K562 (cell line): ENCODE measurements at places on chromosomes 16 and 17.

GRCh38 chr17:45092911-45093430 lies 31.9 kb downstream of the NMT1 start:
- DNase-seq, result no peak

DNA sequence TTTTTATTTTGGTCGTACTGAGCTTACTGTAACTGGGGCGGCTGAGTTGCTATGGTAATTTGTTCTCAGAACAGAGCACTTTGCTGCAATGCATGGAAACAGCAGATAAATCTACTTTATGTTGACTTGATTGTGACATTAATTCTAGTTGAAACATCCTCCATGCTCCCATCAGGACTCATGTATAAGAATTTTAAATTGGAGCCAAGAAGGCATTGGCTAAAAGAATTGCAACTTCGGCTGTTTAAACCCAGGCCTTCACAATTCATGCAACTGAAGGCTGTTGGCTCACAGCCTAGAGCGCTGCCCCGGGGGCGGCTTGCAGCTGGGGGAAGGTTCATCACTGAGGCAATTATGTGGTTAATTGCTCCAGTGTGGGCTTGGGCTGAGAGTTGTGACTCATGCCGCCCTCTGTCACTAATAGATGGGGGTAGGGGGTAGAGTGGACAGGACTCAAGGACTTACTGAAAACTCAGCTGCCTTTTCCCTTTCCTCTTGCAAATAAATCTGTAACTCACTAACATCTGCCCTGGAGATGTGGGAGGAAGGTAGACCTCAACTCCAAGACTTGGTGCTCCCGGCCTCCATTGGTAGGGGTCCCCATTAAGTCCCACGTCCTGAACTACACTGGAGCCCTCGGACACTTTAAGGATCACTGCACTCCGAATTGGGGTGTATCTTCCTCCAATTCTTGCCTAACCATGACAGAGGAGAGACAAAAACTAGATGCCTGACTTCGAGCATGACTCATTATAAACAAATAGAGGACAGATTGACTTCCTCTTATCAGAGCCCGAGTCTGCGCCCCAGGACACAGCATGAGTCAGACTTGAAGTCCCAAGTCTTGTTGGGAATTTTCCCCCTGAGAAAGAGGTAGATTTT lies 37.5 kb downstream of the ERCC4 start:
- DNase-seq, result peak; percentile 32

GRCh38 chr17:18015593-18015992 lies 23.4 kb downstream of the ATPAF2 start:
- no peak for DNase-seq

DNA sequence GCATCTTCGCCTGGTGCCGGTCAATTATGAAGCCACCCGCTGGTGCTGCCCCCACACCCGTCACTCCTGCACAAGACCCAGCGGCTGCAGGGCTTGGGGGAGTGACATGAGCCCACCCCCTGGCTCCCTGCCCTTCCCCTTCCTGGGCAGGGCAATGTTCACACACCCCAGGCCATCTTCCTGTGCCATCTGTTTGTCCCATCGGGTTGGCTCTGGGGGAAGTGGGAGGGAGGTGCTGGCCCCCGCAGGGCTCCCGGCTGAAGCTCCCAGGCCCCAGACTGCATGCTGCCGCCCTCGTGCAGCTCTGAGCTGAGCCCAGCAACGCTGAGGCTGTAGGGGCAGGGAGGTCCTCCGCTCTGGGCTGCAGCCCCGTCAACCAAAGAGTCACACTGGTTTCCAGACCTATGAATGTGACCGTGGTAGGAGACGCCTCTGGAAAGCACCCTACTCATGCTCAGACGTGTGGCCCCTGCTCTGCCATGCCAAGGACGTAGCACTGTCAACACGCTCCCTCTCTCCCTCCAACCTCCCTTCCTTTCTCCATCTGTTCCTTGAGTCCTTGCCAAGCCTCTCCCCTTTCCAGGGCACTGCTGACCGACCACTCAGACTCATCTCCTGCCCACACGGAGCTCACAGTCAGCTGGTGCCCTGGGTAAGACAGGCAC lies 140.4 kb downstream of the ENGASE start:
- no peak for DNase-seq

- no peak for DNase-seq
Measured at GRCh38 chr16:49763826-49764225, 92.1 kb downstream of the ZNF423 start.

- no peak for DNase-seq
Measured at GRCh38 chr17:44216694-44217093, 2.8 kb downstream of the UBTF start.

GRCh38 chr16:88061346-88062110 lies 110.3 kb downstream of the BANP start:
- no peak for DNase-seq

- peak; percentile 76 for DNase-seq
Measured at GRCh38 chr17:45316434-45317110, at the start of gene MAP3K14. Gene MAP3K14 (minus strand): TSS chr17:45317020. CDS start chr17:45290745, 26,275 bp downstream.

- no peak for DNase-seq
Measured at GRCh38 chr17:4601326-4601725, 17.0 kb downstream of the SMTNL2 start.

GRCh38 chr17:83069931-83070742 lies 9.3 kb upstream of the METRNL start:
- no peak for DNase-seq

DNA sequence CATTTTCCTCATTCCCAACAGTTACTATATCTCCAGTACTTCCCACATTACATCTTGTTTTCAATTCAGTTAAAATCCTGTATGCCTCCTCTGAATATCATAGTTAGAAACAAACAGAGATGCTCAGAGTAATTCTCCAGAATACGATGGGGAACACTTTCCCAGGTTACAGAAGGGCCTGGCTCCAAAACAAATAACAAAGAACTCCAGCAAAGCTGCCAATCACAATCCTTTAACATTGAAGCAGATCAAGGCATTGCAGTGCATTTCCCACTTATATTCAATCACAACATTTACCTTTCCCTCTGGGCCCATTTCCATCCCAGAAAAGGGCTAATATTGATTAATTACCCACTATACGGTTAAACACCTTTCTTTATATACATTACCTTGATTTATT lies 29.4 kb upstream of the PMFBP1 start:
- no peak for DNase-seq

GRCh38 chr16:80463326-80463725 lies 77.5 kb upstream of the DYNLRB2 start:
- DNase-seq, result no peak

GRCh38 chr16:3106205-3106928 lies 6.0 kb upstream of the ZNF205 start:
- DNase-seq, result peak; percentile 98

DNA sequence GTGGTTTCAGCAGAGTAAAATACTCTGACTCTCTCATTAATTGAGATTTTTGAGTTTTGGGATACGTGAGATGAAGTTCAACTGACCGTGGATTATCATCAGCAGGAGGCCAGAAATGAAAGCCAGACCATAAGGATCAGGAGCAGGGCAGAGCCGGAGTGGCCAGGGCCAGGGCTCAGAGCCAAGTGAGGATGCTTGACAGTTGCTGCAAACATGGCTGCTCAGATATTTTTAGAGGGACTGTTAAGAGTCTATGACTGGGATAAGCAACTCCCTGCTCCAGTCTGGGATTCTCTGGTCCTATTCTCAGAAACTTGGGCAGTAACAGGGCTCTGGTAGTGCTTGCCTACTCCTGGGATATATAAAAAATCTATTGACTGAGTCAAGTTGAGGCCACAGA lies 17.6 kb upstream of the CDH13 start:
- DNase-seq, result no peak

DNA sequence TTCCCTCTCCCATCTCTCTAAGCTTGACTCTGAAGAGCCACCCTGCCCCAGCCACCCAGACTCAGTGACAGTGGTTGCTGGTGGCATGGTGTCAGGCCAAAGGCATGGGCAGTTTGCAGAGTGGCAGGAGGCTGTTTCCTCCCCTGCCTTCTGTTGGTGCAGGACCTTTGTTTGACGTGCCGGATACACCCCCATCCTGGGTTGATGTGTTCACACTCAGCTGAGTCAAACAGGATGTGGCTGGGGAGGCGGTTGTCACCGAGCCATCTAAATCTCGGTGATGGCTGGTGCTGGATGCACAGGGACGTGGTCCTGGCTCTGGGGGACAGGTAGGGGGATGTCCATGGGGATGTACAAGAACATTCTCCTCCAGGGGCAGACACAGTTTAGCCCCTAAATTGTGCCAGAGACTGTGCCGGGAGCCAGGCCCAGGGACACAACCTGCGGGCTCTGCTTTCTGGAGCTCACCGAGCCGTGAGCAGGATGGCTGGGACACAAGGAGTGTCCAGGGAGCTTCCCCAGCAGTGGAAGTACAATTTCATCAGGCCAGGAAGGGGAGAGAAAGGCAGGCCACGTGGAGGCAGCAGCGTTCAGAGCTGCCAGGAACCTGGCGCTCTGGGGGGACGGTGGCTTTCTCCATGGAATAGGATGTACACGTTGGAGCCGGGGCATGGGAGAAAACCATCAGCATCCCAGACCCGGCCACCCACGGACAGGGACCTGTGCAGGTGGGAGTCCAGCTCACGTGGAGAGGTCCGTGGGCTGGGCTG lies 264.2 kb downstream of the SEC14L1 start:
- DNase-seq, result no peak

GRCh38 chr16:84648595-84649510 lies 542 bp downstream of the KLHL36 start:
- DNase-seq, result peak; percentile 85

DNA sequence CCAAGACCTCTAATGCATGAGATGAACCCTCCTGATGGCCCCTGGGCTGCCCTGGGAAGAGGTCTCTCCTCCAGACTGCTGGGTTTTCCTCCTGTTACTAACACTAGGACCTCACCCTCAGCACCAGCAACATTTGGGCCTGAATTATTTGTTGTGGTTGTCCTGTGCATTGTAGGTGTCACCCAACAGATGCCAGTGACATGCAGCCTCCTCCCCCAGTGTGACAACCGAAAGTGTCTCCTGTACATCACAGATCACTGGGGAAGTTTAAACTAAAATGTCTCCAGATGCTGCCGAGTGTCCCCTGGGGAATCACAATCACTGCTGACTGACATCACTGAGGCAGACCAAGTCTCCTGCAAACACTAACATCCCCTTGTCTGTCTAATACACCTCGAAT lies 74.8 kb downstream of the SLC5A11 start:
- no peak for DNase-seq

- no peak for DNase-seq
Measured at GRCh38 chr17:8167526-8167925, 4.8 kb upstream of the VAMP2 start.

GRCh38 chr16:89094252-89094879 lies 714 bp downstream of the ACSF3 start:
- no peak for DNase-seq

GRCh38 chr17:69715656-69716055 lies 301.2 kb downstream of the MAP2K6 start:
- no peak for DNase-seq

GRCh38 chr17:39950871-39951348 lies 11.9 kb upstream of the GSDMA start:
- no peak for DNase-seq

DNA sequence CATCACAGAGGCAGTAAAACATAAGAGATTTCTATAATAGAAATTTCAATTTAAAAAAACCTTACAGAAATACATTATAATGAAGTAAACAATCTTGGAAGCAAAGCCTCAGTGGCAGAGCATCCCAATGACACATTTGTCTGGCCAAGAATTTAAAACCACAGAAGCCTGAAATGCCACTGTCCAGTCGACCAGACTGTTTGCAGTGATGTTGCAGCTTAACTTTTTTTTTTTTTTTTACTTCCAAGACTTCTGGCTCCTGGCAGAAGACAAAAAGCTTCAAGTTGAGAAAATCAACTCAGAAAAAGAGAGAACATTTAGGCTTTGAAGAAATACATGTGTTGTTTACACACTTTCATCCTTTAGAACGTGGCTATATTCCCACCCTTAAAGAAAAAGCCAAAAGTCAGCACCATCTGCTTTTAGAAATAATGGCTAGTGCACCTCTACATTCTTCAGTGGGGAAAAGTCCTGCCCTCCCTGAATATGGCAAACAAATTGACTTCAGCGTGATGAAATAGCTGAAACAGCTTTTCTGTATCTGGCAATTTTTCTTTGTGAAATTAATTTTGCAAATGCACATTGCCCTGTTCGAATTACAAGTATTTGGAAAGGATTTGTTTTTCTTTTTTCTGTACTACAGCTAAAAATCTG lies 205.5 kb upstream of the MON1B start:
- DNase-seq, result no peak

GRCh38 chr16:30473231-30474073 lies 910 bp downstream of the ITGAL start:
- no peak for DNase-seq

- DNase-seq, result peak; percentile 41
Measured at GRCh38 chr17:81022344-81022676, 12.6 kb upstream of the BAIAP2 start.

GRCh38 chr16:1909561-1910231 lies 8.5 kb downstream of the HS3ST6 start:
- DNase-seq, result peak; percentile 50

DNA sequence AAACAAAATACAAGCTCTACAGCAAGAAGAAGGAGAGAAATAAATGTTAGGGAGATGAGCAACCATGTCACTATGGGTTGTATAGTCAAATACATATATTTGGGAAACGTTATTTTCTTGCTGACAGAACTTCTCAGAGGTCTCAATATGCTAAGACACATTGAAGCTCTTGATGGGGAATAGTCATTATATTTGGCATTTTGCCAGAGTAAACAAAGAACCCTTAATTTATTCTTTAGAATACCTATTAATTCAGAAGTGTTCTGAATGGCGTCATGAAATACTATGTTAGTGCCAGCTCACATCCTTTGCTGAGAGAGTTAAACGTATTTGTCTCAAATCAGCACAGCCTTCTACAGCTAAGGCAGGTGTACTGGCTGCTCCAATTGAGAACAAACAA lies 458.9 kb downstream of the CDH13 start:
- DNase-seq, result no peak

DNA sequence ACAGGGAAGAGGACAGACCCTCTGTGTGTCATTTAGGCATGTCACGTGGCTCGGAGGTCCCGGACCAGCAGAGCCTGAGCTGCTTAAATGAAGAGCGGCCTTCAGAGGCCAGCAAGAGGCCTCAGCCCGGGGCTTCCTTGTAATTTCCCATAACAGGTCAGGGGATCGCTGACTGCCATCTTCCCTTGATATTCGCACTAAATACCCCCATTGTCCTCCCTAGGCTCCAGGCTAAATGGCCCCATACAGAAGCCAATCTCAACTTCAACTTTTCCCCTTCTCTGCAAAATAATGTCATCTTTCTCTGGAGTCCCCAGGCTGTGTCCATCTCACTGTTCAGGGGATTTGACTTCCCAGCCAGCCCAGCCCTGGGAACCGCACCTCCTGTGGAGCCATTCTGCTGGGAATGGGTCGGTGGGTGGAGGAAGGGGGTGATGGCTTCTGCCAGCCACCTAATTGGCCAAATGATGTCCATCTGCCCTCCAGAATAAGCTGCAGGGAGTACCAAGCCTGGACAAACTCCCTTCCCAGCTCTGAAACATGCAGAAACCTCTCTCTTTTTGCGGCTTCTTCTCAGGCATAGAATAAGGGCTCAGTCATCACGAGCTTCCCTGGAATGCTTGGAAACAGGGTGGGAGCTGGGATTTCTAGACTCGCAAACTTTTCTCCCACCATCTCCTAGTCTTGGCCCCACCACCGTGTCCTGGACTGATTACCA lies 129.9 kb downstream of the SDK2 start:
- DNase-seq, result no peak

- no peak for DNase-seq
Measured at GRCh38 chr17:17119533-17119932, 77.3 kb downstream of the MPRIP start.
